ENCODE measurements at places on chromosomes 1 and 21. TPM values are rescaled to one million over a fixed set of nuclear protein-coding genes. Genes with fewer than 3 reads are reported as not detected.

- DNase-seq: no peak
These were observed 21.7 kb downstream of the CASZ1 start for GRCh38 chr1:10774615-10775310.

DNA sequence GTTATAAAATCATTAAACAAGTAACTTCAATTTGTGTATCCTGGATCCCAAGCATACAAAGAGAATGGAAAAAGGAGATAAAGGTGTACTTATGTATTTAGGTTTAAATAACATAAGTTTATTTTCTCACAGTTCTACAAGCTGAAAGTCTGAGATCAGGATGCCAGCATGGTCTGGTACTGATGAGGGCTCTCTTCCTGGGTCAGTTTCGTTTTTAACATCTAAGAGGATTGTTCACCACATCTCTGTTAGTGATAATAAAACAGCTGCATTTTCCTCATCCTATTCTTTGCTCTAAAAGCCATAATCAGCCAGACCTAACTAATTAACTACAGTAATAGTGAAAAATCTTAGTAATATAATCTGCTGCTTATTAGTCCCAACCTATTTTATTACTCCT lies 5.2 kb downstream of the EGLN1 start:
- no peak for DNase-seq

DNA sequence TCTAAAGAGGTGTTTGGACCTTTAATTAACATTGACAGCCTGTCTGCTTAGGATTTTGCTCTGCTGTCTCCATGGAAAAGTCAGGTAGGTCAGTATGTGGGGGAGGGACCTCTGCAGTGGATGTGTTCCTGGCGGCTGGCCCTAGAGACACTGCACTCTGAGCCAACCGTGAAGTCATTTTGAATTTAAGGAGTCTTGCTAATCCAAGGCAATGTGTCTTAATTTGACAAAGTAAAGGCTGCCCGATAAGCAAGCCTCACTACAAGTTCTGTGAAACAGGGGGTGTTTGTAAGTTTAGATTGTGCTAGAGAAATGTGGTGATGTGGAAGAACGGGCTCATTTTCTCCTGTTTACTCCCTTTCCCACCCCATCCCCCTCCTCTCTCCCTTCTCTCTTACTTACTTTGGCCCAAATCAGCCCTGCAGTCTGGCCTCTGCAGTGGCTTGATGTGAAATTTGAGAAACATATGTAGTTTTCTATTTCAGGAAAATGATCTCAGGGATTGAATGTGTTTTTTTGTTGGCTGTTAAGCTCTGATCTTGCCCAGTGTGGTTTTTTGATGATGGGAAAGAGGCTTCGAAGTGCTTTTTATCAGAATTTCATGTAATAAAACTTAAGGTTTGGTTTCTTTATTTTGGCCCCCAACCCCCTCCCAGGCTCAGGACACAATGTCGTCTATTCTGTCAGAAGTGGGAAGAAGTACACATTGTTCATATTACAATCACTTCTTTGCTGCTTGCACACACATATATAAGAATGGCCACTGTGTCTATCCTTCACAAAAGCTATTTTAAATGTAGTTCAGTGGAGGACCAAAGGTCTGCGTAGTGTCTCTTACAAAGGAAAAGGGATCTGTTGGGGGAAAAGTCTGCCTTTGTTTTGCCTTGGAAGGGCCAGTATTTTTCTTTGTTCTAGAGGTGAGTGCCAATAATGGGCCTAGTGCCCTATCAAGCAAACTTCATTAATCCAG lies 96.6 kb downstream of the FGGY start:
- peak; percentile 73 for DNase-seq

- peak; percentile 15 for DNase-seq
These were observed 439.4 kb downstream of the PTPRU start for GRCh38 chr1:29675481-29676263.

- DNase-seq: no peak
These were observed 7.2 kb downstream of the ZNF687 start for GRCh38 chr1:151289080-151289935.

TP73 gene
- total RNA-seq: 3.7 TPM
